EH (cell line): ENCODE measurements at places on chromosomes 7 and 10.

GRCh38 chr10:9198611-9199010 lies 1144.1 kb downstream of the GATA3 start:
- peak; percentile 86 for DNase-seq

DNA sequence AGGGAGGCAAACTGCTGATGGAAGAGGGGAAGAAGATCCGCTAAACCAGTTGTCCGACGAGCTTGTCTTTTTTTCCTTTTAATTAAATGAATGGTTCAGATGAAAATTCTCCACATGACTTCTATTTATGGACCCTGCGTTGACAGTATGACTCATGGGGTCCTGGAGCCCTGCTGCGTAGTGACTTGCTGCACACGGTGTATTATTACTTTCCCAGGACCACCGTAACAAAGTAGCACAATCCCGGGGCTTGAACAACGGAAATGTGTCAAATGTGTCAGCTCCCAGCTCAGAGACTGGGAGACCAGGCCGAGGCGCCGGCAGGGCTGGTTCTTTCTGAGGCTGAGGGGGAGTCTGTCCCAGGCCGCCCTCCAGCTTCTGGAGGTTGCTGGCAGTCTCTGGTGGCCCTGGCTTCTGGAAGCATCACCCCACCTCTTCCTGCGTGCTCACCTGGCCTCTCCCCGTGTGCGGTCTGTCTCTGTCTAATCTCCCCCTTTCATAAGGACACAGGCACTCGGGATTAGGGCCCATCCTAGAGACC lies 33.8 kb upstream of the MNX1 start:
- no peak for DNase-seq

GRCh38 chr10:91242940-91243339 lies 22.5 kb downstream of the PCGF5 start:
- DNase-seq: peak; percentile 20

- DNase-seq: no peak
These were observed 179.4 kb downstream of the ELFN1 start for GRCh38 chr7:1849351-1850041.

DNA sequence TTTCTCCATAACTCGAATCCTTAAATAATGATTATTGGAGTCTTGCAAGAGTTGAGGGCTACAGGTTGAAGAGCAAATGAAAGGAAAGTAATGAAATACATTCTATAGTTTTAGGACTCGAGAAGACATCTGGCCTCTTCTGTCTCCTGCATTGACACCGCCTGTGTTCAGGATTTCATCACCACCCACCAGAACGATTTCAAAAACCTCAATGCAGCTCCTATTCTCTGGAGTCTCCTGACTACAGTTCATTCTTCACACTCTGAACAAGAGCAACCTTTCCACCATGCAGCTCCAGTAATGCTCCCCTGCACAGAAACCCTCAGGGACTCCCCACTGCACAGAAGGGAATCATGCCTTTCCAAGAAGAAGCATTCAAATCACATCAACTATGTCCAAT lies 5.5 kb downstream of the IL15RA start:
- no peak for DNase-seq

DNA sequence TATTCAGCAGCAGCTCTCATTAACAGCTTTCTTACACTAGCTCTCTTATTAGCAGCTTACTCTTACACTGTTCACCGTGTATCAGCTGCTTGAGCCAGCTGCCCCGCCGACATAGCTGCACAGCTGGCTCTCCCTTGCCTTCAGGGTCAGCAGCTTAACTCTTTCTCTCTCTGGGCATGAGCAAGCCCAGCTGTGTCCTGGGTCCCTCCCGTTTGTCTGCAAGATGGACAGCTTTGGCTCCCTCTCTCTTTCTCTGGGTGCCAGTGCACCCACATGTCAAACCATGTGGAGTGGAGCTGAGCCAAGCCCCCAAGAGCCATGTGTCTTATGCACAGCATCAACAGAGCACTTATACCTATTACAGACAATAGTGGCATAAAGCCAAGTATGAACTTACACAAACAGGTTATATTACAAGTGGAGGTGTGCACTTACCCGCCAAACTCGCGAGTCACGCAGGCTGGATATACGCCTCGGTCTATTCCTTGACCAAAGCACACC lies 35.7 kb upstream of the MTPAP start:
- DNase-seq: peak; percentile 40

DNA sequence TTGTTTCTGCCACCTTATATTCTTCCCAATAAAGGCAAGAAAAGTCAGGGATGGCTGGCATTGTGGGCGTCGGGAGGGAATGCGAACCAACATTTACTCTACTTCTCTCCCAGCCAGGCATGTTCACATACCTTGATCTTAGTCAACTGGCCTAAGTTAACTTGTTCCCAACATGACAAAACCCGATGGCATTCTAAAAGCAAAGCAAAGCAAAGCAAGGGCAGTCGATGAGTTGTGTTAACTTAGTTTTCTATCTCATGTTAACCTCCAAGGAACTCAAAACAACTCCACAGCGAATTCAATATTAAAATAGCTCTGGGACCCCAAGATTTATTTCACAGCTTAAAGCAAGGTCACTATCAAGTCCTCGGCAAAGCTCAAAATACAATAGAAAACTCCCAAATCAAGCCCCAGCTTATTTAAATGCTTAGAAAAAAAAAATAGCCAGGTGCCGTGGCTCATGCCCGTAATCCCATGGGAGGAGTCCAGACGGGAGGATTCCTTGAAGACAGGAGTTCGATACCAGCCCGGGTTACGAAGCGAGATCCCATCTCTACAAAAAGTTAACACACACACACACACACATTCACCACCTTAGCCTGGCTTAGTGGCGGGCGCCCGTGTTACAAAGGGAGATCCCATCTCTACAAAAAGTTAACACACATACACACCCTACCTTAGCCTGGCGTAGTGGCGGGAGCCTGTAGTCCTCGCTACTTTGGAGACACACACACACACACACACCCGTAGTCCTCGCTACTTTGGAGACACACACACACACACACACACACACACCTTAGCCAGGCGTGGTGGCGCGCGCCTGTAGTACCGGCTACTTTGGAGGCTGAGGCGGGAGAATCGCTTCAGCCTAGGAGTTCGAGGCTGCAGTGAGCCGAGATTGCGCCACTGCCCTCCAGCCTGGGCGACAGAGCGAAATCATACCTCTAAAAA lies 901 bp upstream of the CCNY start:
- DNase-seq: peak; percentile 36

- DNase-seq: no peak
These were observed 3.1 kb upstream of the PHYH start for GRCh38 chr10:13302821-13303555.

GRCh38 chr10:76205361-76205760 lies 773.9 kb downstream of the LRMDA start:
- no peak for DNase-seq

- peak; percentile 97 for DNase-seq
These were observed 116.2 kb upstream of the LAMB4 start for GRCh38 chr7:108246227-108246837.

DNA sequence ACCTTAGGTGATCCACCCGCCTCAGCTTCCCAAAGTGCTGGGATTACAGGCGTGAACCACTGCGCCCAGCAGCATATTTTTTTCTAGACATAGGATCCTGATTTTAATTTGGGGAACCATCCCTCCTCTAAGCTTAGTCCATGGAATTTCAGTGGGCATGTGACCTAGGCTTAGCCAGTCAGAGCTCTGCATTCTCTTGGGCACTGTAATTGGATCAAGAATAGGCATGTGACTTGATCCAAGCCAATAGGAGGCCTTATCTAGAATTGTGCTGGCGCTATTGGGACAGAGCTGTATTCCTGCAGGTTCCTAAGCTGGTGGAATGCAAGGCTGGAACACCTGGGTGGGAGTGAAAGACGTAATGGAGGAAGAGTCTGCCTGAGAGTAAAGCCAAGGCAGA lies 36.7 kb upstream of the CRTAC1 start:
- no peak for DNase-seq

DNA sequence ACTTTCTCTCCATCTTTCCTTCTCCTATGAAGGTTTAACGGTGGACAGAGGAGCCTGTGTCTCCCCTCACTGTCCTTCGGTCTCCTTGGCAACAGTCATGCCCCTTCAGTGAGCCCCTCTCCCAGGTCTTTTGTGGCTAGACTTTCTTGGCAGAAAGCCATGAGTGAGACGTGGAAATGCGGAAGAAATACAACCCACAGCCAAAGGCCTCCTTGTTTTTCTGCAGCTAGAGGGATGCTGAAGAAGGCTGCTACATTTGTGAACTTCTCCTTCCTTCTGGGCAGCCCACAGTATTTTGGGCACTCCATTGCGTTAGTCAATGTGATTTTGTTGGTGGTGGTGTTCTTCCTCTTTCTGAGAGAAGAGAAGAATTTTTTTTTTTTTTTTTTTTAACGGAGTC lies 333.7 kb upstream of the PODXL start:
- DNase-seq: no peak

DNA sequence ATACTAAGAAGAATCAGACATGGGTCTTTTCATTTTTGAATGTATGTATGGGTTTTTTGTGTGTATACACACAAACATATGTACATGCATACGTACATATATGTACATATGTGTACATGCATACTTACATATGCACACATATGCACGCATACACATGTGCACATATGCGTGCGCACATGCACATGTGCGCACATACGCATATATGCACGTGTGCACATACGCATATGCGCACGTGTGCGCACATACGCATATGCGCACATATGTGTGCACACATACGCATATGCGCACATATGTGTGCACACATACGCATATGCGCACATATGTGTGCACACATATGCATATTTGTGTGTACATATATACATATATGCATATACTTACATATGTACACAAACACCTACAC lies 4.9 kb upstream of the BMPR1A start:
- DNase-seq: no peak

- no peak for DNase-seq
These were observed 132.5 kb upstream of the PTER start for GRCh38 chr10:16304311-16304710.

- DNase-seq: no peak
These were observed 216.5 kb downstream of the DNAJB6 start for GRCh38 chr7:157553256-157553655.

DNA sequence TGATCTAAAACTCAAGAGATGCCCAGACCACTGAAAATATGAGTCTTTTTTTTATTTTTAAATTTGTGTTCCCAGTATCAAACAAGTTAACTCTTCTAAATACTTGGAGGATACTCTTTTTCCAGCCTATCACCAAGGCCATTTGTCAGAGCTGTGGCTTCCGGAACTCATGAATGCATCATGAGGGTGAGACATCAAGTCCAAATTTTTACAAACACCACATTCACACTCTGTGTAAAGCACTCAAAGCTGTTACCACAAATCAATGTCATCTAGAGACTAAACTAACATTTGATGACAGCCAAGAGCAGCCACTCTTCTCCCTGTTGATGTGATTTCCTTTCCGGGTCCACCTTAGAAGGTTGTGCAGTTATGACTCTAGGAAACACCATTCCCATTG lies 43.8 kb upstream of the ARID5B start:
- no peak for DNase-seq

- peak; percentile 99 for DNase-seq
These were observed 1.8 kb upstream of the DUSP5 start for GRCh38 chr10:110495731-110496552.

- no peak for DNase-seq
These were observed 94.5 kb downstream of the RELN start for GRCh38 chr7:103894656-103895596.

DNA sequence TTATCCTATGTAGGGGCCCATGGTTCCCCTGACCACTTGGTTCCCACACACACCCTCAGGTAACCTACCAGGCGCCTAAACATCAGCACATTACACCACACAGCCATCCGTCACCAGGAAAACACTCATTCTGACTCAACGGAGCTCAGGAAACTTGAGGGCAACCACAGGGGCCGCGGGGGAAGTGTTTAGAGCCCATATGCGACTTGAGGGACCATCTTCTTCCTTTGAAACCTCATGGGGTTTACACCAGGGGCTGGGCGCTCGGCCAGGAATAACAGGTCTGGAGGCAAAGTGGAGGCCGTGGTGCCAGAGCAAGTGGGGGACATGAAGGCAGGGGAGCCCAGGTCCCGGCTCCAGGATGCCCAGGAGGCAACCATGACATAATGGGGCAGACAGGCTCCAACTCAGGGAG lies 1.5 kb downstream of the STX1A start:
- peak; percentile 92 for DNase-seq

- DNase-seq: peak; percentile 33
These were observed 22.4 kb downstream of the DPYSL4 start for GRCh38 chr10:132209130-132209529.

DNA sequence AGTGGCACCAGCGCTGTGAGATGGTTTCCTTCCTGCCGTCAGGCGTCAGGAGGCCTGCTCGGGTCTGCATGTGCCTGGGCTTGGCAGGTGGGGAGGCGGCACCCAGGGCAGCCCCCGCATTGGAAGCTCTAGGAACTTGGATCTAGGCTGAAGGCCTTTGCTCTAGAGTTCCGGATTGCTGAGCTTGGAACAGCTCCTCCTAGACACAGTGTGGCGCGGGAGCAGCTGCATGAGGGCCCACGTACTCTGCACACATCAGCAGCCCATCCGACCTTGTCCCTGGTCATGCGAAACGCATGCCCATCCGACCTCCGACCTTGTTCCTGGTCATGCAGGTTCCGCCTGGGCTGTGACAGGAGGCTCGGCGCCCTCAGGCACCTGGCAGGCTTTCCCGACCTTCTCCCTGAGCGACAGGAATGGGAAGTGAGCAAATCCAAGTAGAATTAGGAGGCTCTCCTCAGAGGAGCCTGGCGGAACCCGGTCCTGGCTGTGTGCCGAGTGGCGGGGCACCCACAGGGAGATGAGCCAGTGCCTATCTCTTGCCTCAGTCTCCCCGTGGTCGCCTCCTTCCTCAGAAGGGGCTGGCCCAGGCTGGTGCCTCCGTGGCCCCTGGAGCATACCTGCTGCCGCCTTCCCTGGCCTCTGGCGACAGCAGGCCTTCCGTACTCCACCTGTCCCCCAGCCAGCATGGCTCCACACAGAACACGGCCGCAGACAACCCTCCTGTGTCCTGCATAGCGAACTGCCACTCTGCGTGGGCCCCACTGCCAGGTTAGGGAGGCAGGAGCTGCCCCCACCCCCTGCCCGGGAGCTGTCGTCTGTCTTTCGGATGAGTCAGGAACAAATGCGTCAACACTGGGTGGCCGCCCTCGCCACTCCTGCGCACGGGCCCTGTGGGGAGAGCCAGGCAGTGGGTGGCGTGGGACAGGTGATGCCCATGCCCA lies 12.0 kb downstream of the GET4 start:
- no peak for DNase-seq

DNA sequence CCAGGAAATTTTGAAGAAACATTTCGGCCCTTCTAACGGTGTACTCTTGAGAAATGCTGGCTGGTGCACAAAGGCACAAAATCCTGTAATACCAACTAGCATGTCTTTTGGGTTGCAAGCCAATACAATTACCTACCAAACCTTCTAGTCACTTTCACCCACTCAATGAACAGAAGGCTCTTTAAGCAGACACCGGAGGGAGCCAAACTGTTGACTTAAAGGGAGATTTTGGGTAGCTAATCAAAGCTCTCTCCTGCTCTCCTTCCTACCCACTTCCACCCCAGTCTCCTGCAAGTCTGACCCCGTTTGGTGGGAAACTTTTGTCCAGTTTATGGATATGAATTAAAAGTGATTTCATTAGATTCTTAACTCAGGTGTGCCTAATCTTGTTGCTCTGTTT lies 24.0 kb downstream of the GRM3 start:
- DNase-seq: no peak

GRCh38 chr7:43905209-43905946 lies 1.0 kb downstream of the URGCP start:
- DNase-seq: peak; percentile 67

GRCh38 chr10:63409465-63410027 lies 56.2 kb downstream of the JMJD1C start:
- DNase-seq: peak; percentile 72
